ENCODE measurements at places on chromosomes 1 and 21.

- H3K4me3 ChIP-seq: no peak overlapping the region
- peak; percentile 10 for DNase-seq
- no peaks in the 10 kb centered on the region for H3K27me3 ChIP-seq
Observed at GRCh38 chr1:54161495-54162168, 8.8 kb upstream of the CDCP2 start.

GRCh38 chr1:29939079-29939478 is 702.8 kb downstream of the PTPRU start:
- no peak overlapping the region for H3K27ac ChIP-seq
- peaks cover 2% of the 10 kb centered on the region for H3K4me1 ChIP-seq
- DNase-seq: no peak
- no peaks in the 10 kb centered on the region for H3K27me3 ChIP-seq
- no peaks in the 10 kb centered on the region for H3K36me3 ChIP-seq

DNA sequence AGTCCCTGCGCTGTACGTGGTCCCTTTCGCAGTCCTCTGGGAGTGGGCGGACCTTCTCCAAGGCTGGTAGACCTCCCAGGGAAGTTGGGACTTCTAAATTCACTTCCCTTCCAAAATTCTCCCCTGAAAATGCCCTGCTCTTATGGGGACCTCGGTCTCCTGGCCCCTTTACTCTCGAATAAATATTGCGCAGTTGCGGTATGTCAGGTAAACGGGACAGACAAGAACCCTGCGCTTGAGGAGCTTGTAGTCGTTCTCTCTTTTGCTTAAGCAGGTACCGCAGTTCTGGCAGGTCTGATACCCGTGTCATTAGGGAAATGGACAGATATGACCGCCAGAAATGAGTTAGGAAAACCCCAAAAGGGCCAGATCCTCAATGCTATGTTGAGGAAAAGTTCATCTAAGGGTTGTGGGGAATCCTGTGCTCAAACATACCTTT is 561 bp downstream of the KIF2C start:
- no peak for DNase-seq
- no peaks in the 10 kb centered on the region for H3K27me3 ChIP-seq
- H3K4me1 ChIP-seq: peaks cover 17% of the 10 kb centered on the region
- no peak overlapping the region for H3K27ac ChIP-seq

DNA sequence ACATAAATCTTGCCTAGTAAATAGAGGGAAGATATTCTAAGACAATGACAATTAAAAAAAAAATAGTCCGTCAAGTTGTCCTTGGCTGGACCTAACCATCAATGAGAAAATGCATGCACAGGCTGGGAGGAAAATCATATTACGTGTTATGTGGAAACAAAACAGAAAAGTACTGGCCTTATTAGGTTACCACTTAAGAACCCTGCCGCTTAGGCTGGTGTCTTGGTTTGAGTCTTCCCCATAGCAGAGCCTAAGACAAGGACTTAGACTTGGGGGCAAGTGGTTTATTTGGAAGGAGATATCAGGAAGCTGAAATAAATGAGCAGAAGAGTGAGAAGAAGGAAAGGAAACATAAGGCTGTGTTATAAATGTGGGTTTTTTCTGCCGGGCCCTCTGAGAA is 186.4 kb downstream of the MRPL39 start:
- no peak overlapping the region for H3K4me3 ChIP-seq
- no peaks in the 10 kb centered on the region for H3K4me1 ChIP-seq
- H3K27me3 ChIP-seq: no peaks in the 10 kb centered on the region
- no peak for DNase-seq

GRCh38 chr1:181369416-181369815 is 113.9 kb upstream of the CACNA1E start:
- H3K4me3 ChIP-seq: no peak overlapping the region
- no peak overlapping the region for H3K27ac ChIP-seq
- H3K4me1 ChIP-seq: peaks cover 2% of the 10 kb centered on the region
- no peaks in the 10 kb centered on the region for H3K27me3 ChIP-seq
- DNase-seq: no peak

GRCh38 chr1:28279721-28280120 is 20.4 kb downstream of the SESN2 start:
- H3K27me3 ChIP-seq: no peaks in the 10 kb centered on the region
- no peak overlapping the region for H3K4me3 ChIP-seq
- no peak overlapping the region for H3K27ac ChIP-seq
- peaks cover 20% of the 10 kb centered on the region for H3K36me3 ChIP-seq

DNA sequence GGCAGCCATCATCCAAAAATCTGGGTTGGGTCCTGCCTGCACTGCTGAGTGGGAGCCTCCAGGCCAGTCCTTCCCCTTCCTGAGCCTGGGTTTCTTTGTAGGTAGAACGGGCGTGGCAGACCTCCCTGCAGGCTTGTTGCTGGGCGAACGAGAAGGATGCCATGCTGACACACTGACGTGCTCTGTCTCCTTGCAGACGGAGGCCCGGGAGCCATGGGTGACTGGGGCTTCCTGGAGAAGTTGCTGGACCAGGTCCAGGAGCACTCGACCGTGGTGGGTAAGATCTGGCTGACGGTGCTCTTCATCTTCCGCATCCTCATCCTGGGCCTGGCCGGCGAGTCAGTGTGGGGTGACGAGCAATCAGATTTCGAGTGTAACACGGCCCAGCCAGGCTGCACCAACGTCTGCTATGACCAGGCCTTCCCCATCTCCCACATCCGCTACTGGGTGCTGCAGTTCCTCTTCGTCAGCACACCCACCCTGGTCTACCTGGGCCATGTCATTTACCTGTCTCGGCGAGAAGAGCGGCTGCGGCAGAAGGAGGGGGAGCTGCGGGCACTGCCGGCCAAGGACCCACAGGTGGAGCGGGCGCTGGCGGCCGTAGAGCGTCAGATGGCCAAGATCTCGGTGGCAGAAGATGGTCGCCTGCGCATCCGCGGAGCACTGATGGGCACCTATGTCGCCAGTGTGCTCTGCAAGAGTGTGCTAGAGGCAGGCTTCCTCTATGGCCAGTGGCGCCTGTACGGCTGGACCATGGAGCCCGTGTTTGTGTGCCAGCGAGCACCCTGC is 1.4 kb downstream of the GJA4 start:
- no peaks in the 10 kb centered on the region for H3K4me1 ChIP-seq
- H3K27me3 ChIP-seq: peaks cover 14% of the 10 kb centered on the region
- peak overlapping the region; percentile 8 for H3K27ac ChIP-seq
- peak overlapping the region; percentile 25 for H3K4me3 ChIP-seq
- H3K36me3 ChIP-seq: no peaks in the 10 kb centered on the region
- no peak for DNase-seq

DNA sequence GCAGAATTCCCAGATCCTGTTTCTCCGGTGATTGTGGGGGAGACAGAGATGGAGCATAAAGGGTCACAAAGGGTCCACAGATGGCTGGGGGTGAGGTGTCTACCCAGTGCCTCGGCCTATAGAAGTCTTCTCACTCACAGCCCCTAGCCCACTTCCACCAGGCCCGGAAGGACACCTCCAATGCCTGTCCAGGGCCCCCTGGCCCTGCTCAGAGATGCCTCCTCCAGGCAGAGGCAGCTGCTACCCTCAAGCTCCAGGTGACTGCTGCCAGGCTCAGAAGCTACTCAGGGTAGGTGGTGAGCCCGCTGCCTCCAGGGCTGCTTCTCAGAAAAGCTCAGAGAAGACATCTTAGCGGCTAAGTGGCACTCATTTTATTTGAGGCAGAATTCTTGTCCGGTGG is 22.0 kb upstream of the ZC3H12A start:
- no peaks in the 10 kb centered on the region for H3K27me3 ChIP-seq
- H3K4me3 ChIP-seq: no peak overlapping the region
- no peak overlapping the region for H3K27ac ChIP-seq

DNA sequence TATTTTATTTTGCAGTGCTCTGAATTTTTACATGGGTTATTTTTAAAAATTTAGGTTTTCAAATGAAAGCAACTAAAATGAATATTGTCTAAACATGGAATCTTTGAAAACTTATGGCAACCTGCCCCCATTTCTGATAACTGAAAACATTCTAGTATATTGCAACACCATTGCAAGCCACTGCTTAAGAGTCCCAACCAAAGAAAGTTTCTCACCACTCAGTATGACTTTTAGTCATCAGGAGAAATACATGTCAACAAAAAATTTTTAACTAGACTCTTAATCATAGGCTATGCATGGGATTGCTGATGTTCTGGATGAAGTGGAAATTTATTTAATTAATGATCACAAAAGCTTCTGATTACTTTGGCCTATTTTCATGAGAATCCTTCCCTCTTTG is 112.1 kb downstream of the TNFSF18 start:
- no peak overlapping the region for H3K4me3 ChIP-seq
- peaks cover 22% of the 10 kb centered on the region for H3K4me1 ChIP-seq
- no peaks in the 10 kb centered on the region for H3K36me3 ChIP-seq
- H3K27ac ChIP-seq: no peak overlapping the region

DNA sequence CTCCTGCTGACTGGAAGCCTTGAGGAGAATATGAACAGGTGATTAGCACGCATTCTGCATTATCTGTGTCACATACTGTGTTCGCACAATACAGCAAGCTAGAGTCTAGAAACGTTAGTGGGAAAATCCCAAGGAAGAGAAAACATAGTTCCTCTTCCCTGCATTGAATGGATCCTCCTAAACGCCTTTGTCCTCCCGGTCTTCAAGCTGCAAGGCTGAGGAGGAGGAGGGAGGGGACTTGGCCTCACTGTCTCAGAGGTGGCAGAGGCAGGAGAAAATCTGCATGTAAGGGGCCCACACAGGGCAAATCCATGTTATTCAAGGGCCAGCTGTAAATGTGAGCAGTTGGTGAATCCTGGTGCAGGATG is 34.4 kb downstream of the WNT9A start:
- H3K4me3 ChIP-seq: no peak overlapping the region
- no peaks in the 10 kb centered on the region for H3K36me3 ChIP-seq
- H3K27ac ChIP-seq: no peak overlapping the region
- no peaks in the 10 kb centered on the region for H3K27me3 ChIP-seq

GRCh38 chr1:62224182-62224581 is 29.5 kb downstream of the L1TD1 start:
- H3K36me3 ChIP-seq: no peaks in the 10 kb centered on the region
- no peaks in the 10 kb centered on the region for H3K27me3 ChIP-seq
- DNase-seq: no peak
- no peak overlapping the region for H3K27ac ChIP-seq
- H3K4me3 ChIP-seq: no peak overlapping the region

- peaks cover 2% of the 10 kb centered on the region for H3K27me3 ChIP-seq
- no peak for DNase-seq
- H3K27ac ChIP-seq: no peak overlapping the region
- H3K4me3 ChIP-seq: no peak overlapping the region
- H3K36me3 ChIP-seq: no peaks in the 10 kb centered on the region
- no peaks in the 10 kb centered on the region for H3K4me1 ChIP-seq
Observed at GRCh38 chr1:34290831-34291230, 114.1 kb downstream of the C1orf94 start.

- DNase-seq: no peak
- H3K27me3 ChIP-seq: no peaks in the 10 kb centered on the region
- no peak overlapping the region for H3K4me3 ChIP-seq
- no peaks in the 10 kb centered on the region for H3K36me3 ChIP-seq
- no peaks in the 10 kb centered on the region for H3K4me1 ChIP-seq
- no peak overlapping the region for H3K27ac ChIP-seq
Observed at GRCh38 chr1:240766831-240767230, 154.9 kb upstream of the GREM2 start.

DNA sequence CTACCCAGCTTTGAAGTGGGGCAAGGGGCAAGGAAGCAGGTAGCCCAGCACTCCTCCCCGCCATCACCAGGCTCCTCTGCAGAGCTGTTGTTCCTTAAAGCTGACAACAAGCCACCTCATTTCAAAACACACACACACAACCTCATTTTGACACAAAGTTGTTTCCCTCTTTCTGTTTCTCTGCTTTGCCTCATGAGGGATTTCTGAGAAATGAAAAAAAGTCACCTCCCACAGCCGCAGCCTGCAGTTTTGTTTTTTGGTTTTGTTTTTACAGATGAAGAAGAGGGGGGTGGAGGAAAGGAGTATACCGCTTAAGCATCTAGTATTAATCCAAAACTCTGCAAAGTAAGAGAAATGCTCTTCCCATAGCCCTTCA is 12.1 kb downstream of the MCL1 start:
- H3K4me3 ChIP-seq: no peak overlapping the region
- H3K27ac ChIP-seq: peak overlapping the region; percentile 81
- H3K36me3 ChIP-seq: peaks cover 6% of the 10 kb centered on the region
- peaks cover 62% of the 10 kb centered on the region for H3K4me1 ChIP-seq
- no peaks in the 10 kb centered on the region for H3K27me3 ChIP-seq

DNA sequence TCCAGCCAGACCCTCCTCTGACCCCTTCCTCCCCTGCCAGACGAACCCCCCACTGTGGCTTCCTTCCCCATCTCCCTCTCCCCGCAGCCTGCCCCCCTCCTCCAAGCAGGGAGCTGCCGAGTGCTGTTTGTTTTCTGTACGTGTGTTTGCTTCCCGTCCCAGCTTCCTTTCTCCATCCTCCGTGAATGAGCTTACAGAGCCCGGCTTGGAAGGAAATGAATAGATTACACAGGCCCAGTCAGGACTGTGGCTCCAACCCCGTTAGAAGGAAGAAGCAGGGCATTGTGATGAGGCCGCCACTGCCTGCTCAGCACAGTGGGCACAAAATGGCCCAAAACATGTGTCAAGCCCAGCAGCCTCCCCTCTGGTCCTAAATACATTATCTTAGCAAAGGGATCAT is 123.2 kb downstream of the IGSF21 start:
- no peak overlapping the region for H3K4me3 ChIP-seq
- peak; percentile 8 for DNase-seq
- H3K4me1 ChIP-seq: no peaks in the 10 kb centered on the region
- no peaks in the 10 kb centered on the region for H3K36me3 ChIP-seq

DNA sequence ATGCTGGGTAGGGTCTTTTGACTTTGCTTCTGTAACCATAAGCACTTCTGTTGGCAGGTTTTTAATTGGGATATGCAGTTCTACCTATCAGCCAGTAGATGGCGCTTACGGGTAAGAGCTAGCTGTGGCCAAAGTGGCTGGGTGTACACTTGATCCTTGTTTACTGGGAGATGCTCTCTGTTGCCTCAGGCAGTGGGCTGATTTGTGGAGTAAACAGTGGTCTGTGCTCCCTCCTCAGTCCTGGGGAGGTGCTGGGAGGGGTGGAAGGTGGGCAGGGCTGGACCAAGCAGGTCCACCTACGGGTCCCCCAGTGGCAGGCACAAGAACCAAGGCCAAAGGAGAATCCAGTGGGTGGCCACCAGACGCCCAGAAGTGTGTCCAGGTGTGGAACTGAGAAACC is 43.4 kb downstream of the RALGPS2 start:
- H3K4me3 ChIP-seq: no peak overlapping the region
- H3K27me3 ChIP-seq: no peaks in the 10 kb centered on the region
- no peaks in the 10 kb centered on the region for H3K36me3 ChIP-seq
- no peaks in the 10 kb centered on the region for H3K4me1 ChIP-seq
- H3K27ac ChIP-seq: no peak overlapping the region
- DNase-seq: no peak

DNA sequence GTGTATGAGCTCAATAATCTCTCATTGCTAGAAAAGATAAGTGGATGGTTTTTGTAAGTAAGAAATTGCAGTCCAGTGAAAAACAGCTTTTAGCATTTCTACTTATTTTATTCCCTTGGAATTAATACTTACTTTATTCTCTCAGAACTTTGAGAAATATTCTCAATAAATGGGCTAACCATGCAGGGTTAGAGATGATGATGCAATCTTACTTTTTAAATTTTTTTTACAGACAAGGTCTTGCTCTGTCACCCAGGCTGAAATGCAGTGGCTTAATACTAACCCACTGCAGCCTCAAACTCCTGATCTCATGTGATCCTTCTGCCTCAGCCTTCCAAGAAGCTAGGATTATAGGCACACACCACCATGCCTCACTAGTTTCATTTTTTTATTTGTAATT is 440.8 kb upstream of the ZP4 start:
- no peak overlapping the region for H3K4me3 ChIP-seq
- no peak for DNase-seq
- no peaks in the 10 kb centered on the region for H3K4me1 ChIP-seq

- H3K36me3 ChIP-seq: no peaks in the 10 kb centered on the region
- DNase-seq: peak; percentile 59
- no peaks in the 10 kb centered on the region for H3K27me3 ChIP-seq
Observed at GRCh38 chr1:230303822-230304221, 122.3 kb downstream of the PGBD5 start.

Data from lung (tissue), 17 donors.